ENCODE measurements at places on chromosomes 1 and 21.
A peak's percentile ranks its signal among the peaks of the same experiment; 100 is the strongest.

GRCh38 chr1:156493742-156494141, 6.8 kb downstream of the MEF2D start:
- DNase-seq: no peak

GRCh38 chr1:197011614-197012013, 34.3 kb downstream of the CFHR5 start:
- DNase-seq: no peak

DNA sequence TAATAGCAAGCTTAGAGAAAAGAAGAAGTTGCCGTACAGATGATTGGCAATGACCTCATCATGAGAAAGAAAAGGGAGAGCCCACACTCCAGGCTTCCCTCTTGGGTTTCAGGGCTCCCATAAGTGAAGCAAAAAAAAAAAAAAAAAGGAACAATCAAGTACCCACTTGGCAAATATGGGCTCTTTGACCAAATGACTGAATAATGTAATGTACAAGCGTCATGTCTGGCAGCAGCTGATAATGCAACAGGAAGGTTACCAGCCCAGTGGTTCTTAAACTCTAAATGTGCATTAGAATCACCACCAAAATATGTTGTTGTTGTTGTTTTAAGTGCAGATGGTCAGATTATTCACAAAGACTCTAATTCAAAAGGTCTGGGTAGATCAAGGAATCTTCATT, 13.5 kb downstream of the TNFSF4 start:
- no peak for DNase-seq

DNA sequence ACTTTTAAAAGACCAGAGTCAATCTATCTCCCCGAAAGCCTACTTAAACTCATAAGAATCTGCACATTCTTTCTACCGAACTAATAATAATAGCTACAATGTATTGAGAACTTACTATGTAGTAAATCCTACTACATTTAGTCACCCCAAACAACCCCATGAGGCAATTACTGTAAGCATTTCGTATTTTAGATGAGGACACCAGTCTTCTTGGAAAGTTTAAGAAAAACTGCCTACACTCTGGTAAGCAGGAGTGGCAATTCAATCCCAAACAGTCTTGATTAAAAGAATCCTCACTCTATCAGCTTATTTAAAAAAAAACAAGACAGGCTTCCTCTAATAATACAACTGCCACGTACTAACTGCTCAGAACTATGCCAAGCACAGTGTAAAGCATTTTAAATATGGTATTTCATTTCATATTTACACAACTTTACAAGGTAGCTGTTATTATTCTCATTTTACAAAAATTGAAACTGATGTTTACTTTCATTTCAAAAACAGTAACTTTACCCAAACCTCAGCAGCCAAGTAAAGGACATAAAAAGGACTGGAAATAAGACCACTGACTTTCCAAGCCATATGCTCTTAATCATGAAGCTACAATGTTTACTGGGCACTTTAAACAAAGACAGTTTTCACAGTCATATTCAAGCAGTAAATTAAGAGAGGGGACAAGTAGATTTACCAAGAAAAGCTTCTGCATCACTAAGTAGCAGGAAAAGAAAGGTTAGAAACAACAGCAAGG, 13.9 kb downstream of the ARID4B start:
- no peak for DNase-seq

DNA sequence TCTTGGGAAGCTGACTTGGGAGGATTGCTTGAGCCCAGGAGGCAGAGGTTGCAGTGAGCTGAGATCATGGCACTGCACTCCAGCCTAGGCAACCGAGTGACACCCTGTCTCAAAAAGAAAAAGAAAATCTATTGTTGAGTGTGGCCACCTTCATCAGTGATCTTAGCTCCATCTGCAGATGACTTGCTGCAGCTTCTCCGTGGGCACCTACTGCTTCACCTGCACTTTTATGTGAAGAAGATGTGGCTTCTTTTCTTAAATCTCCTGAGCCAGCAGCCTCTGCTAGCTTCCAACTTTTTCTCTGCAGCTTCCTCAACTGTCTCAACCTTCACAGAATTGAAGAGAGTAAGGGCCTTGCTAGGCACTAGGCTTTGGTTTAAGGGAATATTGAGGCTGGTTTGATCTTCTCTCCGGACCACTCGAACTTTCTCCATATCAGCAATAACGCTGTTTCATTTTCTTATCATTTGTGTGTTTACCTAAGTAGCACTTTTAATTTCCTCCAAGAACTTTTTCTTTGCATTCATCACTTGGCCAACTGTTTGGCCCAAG, 28.0 kb downstream of the AGPAT3 start:
- no peak for DNase-seq

- DNase-seq: no peak
Measured at GRCh38 chr1:197837911-197838310, 62.6 kb upstream of the DENND1B start.

GRCh38 chr21:17777072-17777765, 41.9 kb downstream of the C21orf91 start:
- DNase-seq: no peak

DNA sequence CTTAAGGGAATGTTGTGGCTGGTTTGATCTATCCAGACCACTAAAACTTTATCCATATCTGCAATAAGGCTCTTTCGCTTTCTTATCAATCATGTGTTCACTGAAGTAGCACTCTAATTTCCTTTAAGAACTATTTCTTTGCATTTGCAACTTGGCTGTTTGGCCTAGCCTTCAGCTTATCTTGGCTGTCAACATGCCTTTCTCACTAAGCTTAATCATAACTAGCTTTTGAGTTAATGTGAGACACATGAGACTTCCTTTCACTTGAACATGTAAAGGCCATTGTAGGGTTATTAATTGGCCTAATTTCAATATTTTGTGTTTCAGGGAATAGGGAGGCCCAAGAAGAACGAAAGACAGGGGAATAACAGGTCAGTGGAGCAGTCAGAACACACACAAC, 124.7 kb downstream of the TNFSF18 start:
- no peak for DNase-seq

DNA sequence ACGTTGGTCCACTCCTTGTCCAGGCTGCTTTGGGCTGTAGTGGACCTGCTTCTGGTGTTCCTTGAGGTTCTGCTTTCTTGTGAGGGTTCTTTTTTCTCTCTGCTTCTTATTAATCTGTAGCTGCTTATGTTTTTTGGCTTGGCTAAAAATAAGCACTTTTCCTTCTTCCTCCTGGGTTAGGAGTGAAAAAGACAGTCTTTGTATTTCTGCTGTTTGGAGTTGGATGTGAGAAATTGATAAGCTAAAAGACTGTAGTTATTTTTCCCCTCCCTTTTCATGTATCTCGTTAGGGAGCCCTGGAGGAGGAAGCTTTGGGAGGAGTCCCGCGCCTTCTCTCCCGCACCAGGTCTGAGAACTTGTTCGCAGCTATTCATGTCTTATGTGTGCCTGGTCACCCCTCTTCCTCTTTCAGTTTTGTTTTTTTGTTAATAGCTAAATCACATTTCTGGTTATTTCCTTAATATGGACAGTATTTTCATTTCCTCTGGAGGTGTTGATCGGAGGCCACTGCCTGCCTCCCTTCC, 79.0 kb downstream of the GALNT2 start:
- no peak for DNase-seq

DNA sequence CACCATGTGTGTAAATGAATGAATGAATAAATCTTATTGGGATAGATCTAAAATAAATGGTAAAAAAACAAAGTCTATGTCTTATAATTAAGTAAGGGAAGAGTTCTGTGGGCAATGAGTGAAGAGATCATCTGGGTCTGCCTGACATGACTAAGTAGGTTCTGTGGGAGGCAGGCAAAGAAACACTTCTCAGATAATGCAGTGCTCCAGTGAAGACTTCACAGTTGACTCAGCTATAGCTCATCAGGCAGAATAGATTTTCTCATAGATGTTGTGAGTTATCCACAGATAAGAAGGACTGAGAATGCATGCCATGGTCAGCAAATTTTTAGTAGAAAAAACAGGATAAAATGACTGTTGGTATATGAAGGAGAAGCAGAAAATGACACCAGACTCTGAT, 12.4 kb downstream of the KRTAP22-2 start:
- no peak for DNase-seq

DNA sequence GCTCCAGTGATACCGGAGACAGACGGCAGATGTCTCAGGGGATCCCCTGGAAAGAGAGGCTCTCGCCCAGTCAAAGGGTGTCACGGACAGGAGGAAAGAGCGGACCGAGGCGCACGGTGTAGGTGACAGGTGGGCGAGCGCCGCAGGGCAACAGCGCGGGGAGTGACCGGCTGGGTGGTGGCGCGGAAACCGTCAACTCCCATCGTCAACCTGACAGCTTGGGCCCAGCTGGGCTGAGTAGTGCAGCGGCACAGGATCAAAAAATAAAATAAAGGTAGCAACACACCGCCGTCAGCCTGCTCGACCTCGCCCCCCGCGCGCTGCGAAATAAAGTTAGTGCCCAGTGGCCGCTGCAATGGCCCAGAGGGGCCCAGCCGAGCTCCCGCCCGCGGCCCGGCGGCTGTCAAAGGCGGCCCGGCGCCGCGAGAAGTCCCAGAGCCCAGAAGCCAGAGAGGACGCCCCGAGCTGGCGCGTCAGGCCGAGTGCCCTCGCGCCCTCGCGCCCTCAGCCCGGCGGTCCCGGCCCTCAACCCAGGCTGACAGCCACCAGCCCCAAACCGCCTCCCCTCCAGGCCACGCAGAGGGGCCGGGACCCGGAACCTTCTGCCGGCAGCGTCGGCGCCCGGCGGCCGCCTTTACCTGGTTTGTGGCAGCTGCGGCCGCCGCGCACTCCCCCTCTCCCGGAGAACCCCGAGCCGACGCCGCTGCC, at the start of gene LYST:
LYST (minus strand) TSS at position 702 of the 708 bp plus-strand sequence. CDS start 36,489 bp downstream, outside the sequence.
- DNase-seq: peak; percentile 55

GRCh38 chr1:201493757-201494617, 12.9 kb downstream of the CSRP1 start:
- DNase-seq: no peak

DNA sequence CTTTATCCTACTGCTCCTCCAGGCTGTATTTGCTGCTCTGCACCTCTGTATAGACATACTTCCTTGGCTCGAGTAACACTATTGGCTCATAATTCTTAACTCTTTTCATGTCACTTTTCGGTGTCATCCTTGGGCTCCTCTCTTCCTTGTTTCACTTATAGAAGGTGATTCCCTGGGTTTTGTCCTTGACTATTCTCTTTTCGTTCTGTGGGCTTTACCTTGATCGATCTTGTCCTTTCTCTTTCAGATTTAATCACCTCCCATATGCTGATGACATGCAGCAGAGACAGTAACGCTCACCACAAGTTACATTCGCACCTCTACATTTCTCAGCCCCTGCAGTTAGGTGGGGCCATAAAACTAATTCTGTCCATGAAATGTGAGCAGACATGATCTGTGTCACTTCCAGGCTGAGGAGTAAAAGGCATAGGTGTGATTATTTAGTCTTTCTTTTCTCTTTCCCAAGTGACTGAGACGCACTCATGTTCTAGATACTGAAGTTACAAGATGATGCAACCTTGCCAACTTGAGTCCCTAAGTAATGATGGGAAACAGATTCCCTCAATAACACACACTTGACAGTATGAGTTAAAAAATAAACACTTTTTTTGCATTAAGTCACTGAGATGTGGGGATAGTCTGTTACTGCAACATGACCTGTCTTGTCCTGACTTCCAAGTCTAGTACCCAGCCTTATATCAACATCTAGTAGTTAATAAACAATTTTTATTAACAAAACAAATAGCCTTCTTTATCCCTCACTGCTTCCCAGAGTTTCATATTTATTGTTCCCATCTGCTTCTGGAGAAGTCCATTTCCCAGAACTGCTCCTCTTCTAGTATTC, 49.9 kb upstream of the HAO2 start:
- DNase-seq: no peak

DNA sequence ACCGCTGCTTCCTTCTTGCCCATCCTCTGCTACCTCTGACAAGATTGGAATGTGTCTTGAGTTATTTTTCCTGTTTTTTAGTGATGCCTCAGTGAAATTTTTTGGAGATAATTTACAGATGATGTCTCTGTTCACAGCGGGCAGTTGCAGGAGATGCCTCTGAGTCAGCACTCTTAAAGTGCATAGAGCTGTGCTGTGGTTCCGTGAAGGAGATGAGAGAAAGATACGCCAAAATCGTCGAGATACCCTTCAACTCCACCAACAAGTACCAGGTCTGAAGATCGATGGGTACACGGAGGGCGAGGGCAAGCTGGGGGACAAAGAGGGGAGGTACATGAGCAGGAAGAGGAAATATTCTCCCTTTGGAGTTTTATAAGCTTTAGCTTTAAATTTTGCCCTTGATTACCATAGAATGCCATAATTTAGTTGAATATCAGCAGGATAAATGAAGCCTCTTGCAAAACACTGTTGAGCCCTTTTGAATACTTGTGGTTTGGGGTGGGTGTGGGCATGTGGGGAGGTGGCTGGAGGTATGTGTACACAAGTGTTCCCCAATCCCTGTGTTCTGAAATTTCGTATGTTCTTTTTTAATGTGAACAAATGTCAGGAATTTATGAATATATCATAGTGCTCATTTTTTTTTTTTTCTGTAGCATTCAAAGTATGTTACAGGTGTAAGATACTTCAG, 19.8 kb downstream of the ATP1A1 start:
- DNase-seq: no peak

- DNase-seq: peak; percentile 16
Measured at GRCh38 chr1:8463144-8463927, 145.4 kb downstream of the SLC45A1 start.

- no peak for DNase-seq
Measured at GRCh38 chr1:43518935-43519686, 11.6 kb upstream of the PTPRF start.

DNA sequence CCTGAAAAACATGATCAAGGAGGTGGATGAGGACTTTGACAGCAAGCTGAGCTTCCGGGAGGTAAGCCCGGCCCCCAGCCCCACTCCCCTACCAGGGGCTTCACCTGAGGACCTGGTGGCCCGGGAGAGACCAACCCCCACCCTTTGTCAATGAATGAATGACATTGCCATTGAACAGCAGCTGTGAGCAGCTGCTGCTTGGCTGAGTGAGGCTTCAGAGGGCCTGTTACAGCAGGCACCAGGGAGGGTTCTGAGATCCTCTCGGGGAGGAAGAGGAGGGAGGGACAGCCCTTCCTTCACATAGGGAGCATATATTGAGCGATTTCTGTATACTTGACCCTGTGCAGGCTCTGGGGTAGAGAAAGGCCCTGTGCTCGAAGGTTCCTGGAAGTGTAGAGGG, 12.3 kb upstream of the CTRC start:
- no peak for DNase-seq

GRCh38 chr1:181014477-181015250, 8.0 kb downstream of the STX6 start:
- no peak for DNase-seq

GRCh38 chr1:110773813-110774212, 99.1 kb upstream of the KCNA3 start:
- DNase-seq: no peak

DNA sequence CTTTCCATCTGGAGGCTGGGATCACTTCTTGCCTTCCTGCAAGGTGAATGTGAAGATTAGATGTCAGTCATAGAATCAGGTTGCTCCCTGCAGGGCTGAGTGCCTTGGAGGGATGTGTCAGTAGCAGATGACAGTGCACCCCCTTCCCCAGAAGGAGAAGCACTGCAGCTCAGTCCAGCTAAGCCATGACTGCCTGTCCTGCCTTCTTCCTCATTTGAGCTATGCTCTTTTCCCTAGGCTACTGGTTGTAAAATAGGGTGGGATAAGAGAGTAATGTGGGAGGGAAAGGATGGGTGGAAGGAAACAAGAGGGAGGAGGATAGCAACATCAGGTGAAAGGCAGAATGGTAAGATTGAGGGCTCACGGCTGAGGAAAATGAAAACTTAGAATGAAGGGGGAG, 11.1 kb upstream of the FABP3 start:
- DNase-seq: no peak

All from NCI-H1092 (cell line).